ENCODE measurements at places on chromosomes 7 and 10.

- no peak for DNase-seq
Observed at GRCh38 chr10:96440361-96441292, 73.1 kb downstream of the TLL2 start.

DNA sequence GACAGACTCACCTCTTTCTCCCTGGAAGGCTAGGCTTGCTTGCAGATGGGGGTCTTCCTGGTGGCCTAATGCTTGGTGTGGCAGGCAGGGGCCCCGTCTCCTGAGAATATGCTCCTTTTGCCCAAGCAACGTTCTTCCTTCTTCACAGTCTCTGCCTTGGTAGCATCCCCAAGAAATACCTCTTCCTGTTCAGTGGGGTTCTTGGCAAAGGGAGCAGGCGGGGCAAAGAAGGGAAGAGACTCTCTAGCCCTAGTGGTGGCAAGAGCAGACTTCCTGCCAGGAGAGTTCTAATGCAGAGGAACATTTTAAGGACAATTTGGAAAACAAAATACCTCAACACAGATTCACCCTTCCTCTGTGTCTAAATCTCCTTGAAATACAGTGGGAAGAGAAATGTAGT lies at the start of gene CLEC5A:
CLEC5A (minus strand) TSS at position 179 of the 400 bp plus-strand sequence. CDS start 682 bp downstream, outside the sequence.
- no peak for DNase-seq

GRCh38 chr7:47525066-47525623 lies 56.8 kb downstream of the TNS3 start:
- DNase-seq = no peak

GRCh38 chr7:155586843-155587440 lies 40.6 kb upstream of the CNPY1 start:
- no peak for DNase-seq

- DNase-seq = no peak
Observed at GRCh38 chr10:51867956-51868355, 168.6 kb upstream of the CSTF2T start.

GRCh38 chr10:13960603-13961002 lies 370.1 kb downstream of the FRMD4A start:
- DNase-seq = no peak

DNA sequence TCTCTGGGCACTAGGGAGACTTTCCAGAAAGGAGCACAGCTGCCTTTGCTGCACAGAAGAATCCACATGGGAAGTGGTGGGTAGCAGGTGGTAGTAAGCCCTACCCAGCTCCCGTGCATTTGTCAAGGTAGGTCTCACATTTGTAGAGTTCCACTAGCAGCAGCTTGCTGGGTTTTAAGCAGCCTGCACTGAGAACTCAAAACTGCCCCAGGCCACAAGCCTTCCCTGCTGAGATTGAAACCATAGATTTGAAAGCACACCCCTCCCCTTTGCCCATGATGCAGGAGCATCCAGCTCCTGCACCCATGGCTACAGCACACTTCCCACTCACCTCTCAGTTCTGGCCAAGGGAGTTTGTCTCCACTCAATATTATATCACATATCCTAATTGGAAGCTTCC lies 604.5 kb upstream of the STEAP1 start:
- no peak for DNase-seq

DNA sequence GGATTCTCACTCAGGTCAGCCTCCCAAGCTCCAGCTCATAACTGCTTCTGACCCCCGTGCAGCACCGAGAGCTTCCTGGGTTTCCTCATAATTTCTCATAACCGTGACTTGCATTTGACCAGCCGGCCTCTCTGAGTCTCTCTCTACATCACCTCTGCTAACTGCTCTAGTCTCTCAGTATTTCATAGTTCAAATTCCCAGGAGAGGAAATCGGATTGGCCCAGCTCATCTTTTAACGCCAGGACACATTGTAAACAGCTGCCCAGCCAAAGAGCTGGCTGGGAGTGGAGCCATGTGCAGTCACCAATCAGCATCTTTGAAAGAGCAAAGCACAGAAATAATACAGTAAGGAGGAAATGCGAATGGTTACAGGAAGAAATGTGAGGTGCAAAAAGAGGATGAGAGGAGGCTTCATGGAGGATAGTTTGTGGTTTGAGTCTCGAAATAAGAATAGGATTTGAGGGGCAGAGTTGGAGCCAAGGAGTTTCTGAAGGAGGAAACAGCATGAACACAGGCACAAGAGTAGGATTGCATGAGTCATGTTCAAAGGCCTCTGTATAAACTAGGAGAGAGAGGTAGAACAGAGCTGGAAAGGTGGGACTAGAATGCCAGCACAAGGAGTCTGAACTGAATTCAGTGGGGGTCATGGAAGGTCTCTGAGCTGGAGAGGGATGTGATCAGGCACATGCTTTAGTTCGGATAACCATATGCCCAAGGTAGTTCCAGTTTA lies 15.2 kb upstream of the LBX1 start:
- DNase-seq = no peak

DNA sequence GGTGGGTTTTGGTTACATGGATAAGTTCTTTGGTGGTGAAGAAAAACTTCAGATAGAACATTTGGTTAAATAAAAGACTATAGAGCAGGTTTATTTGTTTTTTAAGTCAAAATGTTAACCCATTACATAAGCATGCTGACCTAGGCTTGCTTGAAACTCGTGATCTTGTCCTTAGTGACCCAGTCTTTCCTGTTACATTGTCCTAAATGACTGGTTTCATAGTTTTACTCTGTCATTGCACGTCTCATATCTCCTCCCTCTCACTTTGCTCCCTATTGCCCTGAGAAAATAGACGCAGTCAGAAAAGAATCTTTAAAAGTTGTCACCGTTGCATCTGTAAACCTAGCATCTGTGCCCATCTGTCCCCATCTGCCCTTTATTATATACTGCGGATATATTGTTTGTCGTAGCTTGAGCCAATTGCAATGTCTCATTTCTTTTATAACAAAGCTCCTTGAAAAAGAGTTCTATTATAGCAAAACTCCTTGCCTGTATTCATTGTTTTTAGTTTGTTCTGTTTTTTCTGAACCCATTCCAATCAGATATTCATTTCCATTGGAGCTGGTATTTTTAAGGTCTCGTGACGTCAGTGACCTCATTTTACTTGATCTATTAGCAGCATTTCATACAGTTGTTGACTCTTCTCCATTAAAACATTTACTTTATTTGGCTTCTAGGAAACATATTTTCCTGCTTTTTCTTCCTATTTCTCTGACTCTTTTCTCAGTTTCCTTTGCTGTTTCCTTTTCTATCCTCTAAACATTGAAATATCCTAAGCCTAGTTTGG lies 57.3 kb downstream of the HELLS start:
- DNase-seq = no peak

DNA sequence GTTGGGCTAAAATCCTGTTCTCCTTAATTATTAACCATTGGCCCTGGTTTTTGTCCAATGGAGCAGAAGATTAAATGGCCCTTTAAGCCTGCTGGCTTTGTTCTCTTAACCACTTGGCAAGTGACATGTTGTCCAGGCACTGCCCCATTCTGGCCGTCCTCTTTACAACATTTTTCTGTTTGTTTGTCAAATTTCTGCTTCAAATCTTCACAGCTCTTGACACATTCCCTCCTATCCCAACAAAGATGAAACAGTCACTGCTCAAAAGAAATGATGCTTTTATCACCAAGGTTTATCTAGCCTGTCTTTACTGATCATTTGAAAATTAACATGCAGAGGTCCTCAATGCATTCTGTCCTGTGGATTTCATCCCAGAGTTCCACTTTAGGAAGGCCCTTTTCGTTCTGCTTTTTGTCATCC lies 700.4 kb downstream of the KCNMA1 start:
- DNase-seq = no peak

- no peak for DNase-seq
Observed at GRCh38 chr10:86389441-86390193, 23.0 kb upstream of the GRID1 start.

GRCh38 chr10:130963786-130964522 lies 347.6 kb downstream of the TCERG1L start:
- DNase-seq = no peak

- no peak for DNase-seq
Observed at GRCh38 chr10:98224996-98225395, 43.0 kb downstream of the LOXL4 start.

DNA sequence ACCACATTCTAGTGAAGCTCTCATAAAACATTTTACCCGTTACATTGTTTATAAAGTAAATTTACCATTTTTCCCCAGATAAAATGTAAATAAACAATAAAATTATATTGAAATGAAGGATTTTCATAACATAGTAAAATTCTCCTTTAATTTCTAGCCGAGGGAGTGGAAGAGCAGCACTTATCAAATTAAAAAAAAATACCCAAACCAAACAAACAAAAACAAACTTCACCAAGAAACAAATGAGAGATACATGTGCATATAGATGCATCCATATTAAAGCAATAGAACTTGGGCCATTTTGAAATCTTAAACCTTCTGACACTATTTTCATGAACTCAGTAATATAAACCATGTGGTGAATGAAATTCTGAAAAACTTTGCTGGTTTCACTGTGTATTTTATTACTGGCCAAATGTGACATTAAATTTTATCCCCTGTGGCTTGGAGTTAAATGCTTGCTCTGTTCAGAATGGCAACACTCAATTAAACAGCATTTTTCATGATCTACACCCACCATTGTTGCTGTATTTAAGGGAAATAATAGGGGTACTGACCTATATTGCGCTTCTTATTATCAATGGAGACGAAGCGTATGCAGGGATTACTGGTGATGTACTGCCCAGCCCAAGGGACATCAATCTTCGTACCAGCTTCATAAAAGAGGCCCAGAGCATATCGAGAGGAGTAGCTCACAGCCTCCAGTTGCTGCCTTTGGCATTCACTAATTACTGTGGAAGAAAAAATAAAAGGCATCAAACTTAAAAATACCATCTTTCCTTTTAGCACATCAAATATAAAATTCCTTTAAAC lies 220.9 kb downstream of the RNLS start:
- DNase-seq = no peak

DNA sequence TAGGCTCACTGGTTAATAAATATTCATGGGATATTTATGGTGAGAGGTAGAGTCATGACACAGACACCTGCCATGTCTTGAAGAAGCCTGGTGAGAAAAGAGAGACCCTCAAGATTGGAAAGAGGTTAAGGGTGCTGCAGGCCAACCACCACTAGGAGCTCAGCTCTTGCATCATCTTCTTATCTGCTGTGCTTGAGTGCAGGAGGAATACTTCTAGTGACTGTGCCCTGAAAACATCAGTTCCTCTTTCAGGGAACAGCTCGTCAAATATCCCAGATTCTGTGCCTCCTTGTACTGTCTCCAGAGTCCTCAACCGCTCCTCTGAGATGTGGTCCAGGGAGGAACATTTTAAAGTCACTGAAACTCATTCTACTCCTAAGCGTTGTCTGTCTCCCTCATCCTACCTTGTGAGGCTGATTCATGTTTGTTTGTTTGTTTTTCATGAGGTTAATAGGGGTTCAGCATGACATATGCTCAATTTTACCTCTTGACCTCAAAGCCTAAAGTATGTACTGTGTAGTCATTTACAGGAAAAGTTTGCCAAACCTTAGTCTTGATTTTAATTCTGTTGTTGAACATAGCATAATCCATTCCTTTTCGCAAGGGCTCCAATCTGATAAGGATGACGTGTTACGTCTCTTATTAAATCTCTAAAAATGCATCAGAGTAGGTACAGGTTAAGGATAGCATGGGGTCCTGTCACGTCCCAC lies 293.1 kb downstream of the C7orf25 start:
- no peak for DNase-seq

- DNase-seq = no peak
Observed at GRCh38 chr10:74754381-74754821, 72.0 kb upstream of the KAT6B start.

- no peak for DNase-seq
Observed at GRCh38 chr7:130179631-130180030, 25.6 kb downstream of the TMEM209 start.

GRCh38 chr10:18397906-18398305 lies 253.5 kb downstream of the NSUN6 start:
- DNase-seq = no peak

GRCh38 chr10:76962851-76963250 lies 674.8 kb downstream of the KCNMA1 start:
- no peak for DNase-seq

GRCh38 chr7:133412942-133413341 lies 160.1 kb downstream of the EXOC4 start:
- no peak for DNase-seq

- no peak for DNase-seq
Observed at GRCh38 chr7:38051786-38052185, 126.3 kb upstream of the STARD3NL start.

DNA sequence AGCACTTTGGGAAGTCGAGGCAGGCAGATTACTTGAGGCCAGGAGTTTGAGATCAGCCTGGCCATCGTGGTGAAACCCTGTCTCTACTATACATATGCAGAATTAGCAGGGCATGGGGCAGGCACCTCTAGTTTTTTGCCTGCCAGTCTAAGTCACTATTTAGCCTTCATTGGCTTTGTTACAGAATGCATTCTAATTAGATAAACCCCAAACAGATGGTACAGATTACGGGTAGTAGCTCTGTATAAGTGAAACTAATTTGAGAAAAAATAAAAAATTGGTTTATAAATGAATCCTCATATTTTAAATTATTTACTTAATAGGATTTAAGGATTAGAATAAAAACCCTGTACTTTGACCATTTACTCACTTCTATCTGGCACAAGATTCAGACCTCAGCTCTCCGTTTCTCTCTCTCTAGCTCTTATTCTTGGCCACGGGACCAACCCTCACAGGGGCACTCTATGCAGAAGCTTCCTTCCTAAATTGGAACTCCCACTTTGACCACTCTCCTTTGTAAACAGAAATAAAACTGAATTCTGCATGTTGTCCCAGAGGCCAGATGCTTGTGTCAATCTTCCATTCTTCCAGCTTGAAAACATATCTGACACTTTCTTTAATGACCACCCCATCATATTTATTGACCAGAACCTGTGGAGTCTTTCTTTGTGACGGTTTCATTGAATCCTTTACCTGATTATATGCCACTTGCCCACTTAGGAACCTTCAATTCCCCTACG lies 26.8 kb downstream of the BET1 start:
- no peak for DNase-seq

GRCh38 chr7:137937202-137937560 lies 64.7 kb downstream of the CREB3L2 start:
- no peak for DNase-seq

GRCh38 chr10:104247513-104248146 lies 7.1 kb upstream of the GSTO1 start:
- no peak for DNase-seq

- DNase-seq = no peak
Observed at GRCh38 chr10:83023662-83024061, 1115.6 kb upstream of the GHITM start.

DNA sequence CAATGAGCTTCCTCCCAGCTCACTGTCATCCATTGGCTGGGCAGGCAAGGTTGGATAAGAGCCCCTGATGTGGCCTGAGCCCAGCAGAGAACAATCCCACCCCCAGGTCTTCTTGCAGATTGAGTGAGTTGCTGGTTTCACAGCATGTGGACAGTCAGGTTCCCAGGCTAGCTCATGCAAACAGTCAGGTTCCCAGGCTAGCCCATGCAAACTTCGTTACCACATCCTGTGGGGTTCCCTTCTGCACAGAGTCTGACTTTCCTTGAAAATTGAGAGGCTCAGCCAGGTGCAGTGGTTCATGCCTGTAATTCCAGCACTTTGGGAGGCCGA lies 67.1 kb downstream of the TMEM130 start:
- DNase-seq = no peak

GRCh38 chr7:134085311-134085710 lies 41.8 kb upstream of the LRGUK start:
- DNase-seq = no peak

GRCh38 chr7:41974870-41975557 lies 262.0 kb downstream of the GLI3 start:
- no peak for DNase-seq

- no peak for DNase-seq
Observed at GRCh38 chr10:29957907-29958331, 101.5 kb downstream of the JCAD start.

Measured in stimulated activated CD4-positive, alpha-beta T cell treated with anti-CD3 and anti-CD28 coated beads, Interleukin-1b, Interleukin-23, amount 100 ng/mL, for 1 hour (primary cell).